ENCODE measurements at places on chromosomes 5 and 9. TPM values are rescaled to one million over a fixed set of nuclear protein-coding genes. Genes with fewer than 3 reads are reported as not detected.

Gene FGF10
- not detected for total RNA-seq

Gene SLC31A1
- total RNA-seq, result 17.9 TPM

Gene C9
- total RNA-seq, result not detected

Gene SLC6A19
- not detected for total RNA-seq

Gene RFK
- total RNA-seq, result 47.3 TPM

Gene DRD1
- 0.51 TPM for total RNA-seq

Gene KCNN2
- 0.16 TPM for total RNA-seq
